SK-N-SH (cell line): ENCODE measurements at places on chromosomes 4 and X.

DNA sequence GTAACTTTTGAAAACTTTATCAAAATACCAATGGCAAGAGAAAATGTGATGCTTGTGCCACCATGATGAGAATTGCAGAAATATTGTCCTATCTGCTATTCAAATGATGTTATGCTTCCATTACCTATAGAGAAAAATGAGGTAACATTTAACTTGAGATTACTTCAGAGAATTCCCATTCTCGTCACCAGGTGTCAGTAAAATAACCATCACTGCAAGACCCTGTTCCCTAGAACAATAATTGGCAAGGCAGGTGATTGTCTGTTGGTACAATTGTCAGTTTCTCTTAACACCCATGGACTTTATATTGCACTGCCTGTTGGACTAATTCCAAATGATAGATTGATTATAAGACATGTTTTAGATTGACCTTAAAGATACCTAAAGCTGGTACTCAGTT lies 179.9 kb downstream of the GABRG1 start:
- DNase-seq: peak; percentile 1
- no peak overlapping the region for H3K4me3 ChIP-seq
- H3K4me1 ChIP-seq: no peaks in the 10 kb centered on the region
- H3K27ac ChIP-seq: no peak overlapping the region
- no peaks in the 10 kb centered on the region for H3K36me3 ChIP-seq

- no peaks in the 10 kb centered on the region for H3K27me3 ChIP-seq
- H3K27ac ChIP-seq: no peak overlapping the region
- no peaks in the 10 kb centered on the region for H3K4me1 ChIP-seq
- no peak overlapping the region for H3K4me3 ChIP-seq
- H3K36me3 ChIP-seq: no peaks in the 10 kb centered on the region
- DNase-seq: no peak
These were observed 126.9 kb upstream of the TEX13A start for GRCh38 chrX:105347373-105347772.

DNA sequence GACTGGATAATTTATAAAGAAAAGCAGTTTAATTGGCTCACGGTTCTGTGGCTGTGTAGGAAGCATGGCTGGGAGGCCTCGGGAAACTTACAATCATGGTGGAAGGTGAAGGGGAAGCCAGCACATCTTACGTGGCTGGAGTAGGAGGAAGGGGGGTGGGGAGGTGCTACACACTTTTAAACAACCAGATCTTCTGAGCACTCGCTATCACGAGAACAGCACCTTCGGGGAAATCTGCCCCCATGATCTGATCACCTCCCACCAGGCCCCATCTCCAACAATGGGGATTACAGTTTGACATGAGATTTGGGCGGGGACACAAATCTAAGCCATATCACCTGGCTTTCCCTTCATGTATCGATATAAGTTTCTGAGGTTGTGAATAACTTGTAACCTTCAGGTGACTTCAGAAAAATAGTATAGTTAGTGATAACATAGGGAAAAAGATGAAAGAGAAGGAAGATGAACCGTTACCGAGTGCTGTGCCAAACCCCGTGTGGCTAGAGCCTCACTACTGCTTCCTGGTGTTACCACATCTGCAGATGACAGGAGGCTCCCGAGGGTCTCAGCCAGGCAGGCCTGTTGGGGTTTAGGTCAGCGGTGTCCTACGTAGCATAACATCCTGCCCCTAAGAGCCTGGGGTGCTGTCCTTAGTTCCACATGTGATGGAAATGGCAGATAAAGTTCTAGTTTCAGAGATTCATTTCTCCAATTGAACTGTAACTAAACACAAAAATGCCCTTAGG lies 103.5 kb downstream of the TNIP2 start:
- peak; percentile 42 for DNase-seq
- no peaks in the 10 kb centered on the region for H3K4me1 ChIP-seq
- H3K27me3 ChIP-seq: no peaks in the 10 kb centered on the region
- no peak overlapping the region for H3K27ac ChIP-seq
- H3K36me3 ChIP-seq: peaks cover 29% of the 10 kb centered on the region

GRCh38 chr4:75644095-75644494 lies 13.8 kb upstream of the CDKL2 start:
- peaks cover 79% of the 10 kb centered on the region for H3K36me3 ChIP-seq
- no peaks in the 10 kb centered on the region for H3K4me1 ChIP-seq

GRCh38 chrX:70494441-70494840 lies 49.8 kb downstream of the DLG3 start:
- no peak overlapping the region for H3K4me3 ChIP-seq
- H3K27ac ChIP-seq: no peak overlapping the region

DNA sequence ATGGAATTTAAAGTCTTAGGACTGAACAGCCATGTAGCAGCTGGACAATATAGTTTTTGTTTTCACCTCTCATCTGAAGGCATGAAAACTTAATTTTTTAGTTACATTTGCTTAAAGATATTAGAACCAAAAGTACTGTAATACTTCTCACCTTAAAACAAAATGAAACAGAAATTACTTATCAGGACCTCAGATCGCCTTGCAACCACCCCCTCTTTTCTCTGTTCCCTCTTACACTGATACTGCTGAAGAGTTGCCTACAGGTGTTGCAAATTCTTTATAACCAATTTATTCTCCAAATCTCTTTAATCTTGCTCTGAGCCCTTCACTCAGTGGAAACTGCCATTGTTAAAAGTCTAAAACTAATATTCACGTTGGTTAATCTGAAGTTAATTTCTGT lies 145.0 kb downstream of the SPCS3 start:
- H3K4me3 ChIP-seq: no peak overlapping the region
- no peaks in the 10 kb centered on the region for H3K4me1 ChIP-seq
- no peak for DNase-seq
- H3K27me3 ChIP-seq: no peaks in the 10 kb centered on the region; the same call in 1 of the 2 replicates
- no peaks in the 10 kb centered on the region for H3K36me3 ChIP-seq

- no peak for DNase-seq
- no peaks in the 10 kb centered on the region for H3K27me3 ChIP-seq
- H3K4me1 ChIP-seq: no peaks in the 10 kb centered on the region
- no peak overlapping the region for H3K4me3 ChIP-seq
- H3K36me3 ChIP-seq: no peaks in the 10 kb centered on the region
- no peak overlapping the region for H3K27ac ChIP-seq
These were observed 31.8 kb upstream of the PDLIM5 start for GRCh38 chr4:94419956-94420355.

DNA sequence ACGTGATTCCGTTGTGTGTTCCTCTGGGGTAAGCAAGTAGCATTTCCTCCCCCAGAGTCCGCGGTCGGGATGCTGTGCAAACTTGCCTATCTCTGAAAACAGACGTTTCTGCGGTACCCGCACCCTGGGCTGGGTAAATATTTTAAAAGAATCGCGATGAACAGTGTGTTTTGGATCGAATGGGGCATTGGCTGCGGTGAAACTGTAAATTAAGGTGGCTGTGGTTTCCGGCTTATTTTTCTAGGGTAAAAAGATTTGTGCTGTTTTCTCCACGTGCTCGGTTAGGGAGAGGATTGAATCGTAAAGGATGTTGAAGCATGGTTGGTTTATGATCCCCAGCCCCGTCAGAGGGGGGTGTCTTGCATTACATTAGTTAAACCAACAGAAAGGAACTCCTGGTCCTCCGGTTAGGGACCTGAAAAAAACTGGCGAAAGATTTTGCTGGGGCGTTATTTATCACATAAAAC lies 1.2 kb downstream of the HHIP start:
- no peaks in the 10 kb centered on the region for H3K36me3 ChIP-seq
- H3K4me3 ChIP-seq: peak overlapping the region; percentile 72
- H3K27me3 ChIP-seq: peaks cover 9% of the 10 kb centered on the region; the same call in 1 of the 2 replicates
- H3K4me1 ChIP-seq: no peaks in the 10 kb centered on the region; the same call in 1 of the 2 replicates
- DNase-seq: peak; percentile 10

- DNase-seq: no peak
- no peak overlapping the region for H3K4me3 ChIP-seq
- H3K27ac ChIP-seq: no peak overlapping the region
- H3K4me1 ChIP-seq: no peaks in the 10 kb centered on the region; the same call in 1 of the 2 replicates
These were observed 6.3 kb upstream of the ARHGEF38 start for GRCh38 chr4:105546086-105546485.

DNA sequence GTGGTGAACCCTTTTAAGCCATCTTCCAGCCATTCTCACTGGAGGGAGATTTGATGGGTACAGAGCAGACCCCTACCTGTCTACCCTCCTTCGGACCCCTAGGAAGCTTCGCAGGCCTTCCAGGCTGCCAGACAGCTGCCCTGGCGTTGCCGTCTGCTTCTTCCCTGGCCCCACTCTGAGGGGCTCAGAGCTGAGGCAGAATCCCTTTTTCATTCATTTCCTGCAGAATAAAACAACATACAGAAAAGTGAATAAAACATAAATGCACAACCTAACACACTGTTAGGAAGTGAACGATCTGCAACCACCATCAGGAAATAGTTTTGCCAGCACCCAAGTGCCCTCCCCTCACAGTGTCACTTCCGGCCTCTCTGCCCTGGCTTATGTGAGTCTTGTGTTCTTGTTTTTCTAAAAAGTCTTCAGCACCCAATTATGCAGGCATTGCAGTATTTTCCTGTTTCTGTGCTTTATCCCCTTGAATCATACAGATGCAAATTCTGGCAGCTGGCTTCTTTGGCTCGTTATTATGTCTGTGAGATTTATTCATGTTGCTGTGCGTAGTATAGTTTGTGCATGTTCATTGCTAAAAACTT lies 5.6 kb upstream of the ADD1 start:
- H3K4me1 ChIP-seq: peaks cover 6% of the 10 kb centered on the region; the same call in 1 of the 2 replicates
- no peaks in the 10 kb centered on the region for H3K27me3 ChIP-seq
- DNase-seq: peak; percentile 30
- H3K4me3 ChIP-seq: no peak overlapping the region

DNA sequence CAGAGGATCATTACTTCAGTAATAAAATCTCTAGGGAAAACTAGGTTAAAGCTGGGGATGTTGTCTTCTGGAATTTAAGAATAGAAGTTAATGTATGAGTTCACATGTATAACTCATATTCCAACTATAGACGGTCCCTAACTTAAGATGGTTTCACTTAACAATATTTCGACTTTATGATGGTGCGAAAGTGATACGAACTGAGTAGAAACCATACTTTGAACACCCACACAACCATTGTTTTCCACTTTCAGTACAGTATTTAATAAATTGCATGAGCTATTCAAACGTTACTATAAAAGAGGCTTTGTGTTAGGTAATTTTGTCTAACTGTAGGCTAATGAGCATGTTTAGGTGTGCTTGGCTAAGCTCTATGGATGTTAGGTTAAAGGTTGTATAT lies 38.7 kb downstream of the CCSER1 start:
- H3K27ac ChIP-seq: no peak overlapping the region
- H3K36me3 ChIP-seq: no peaks in the 10 kb centered on the region
- DNase-seq: no peak
- H3K27me3 ChIP-seq: no peaks in the 10 kb centered on the region
- H3K4me1 ChIP-seq: no peaks in the 10 kb centered on the region; the same call in 1 of the 2 replicates

- DNase-seq: no peak
- H3K27me3 ChIP-seq: no peaks in the 10 kb centered on the region
- H3K27ac ChIP-seq: no peak overlapping the region
- no peaks in the 10 kb centered on the region for H3K36me3 ChIP-seq
These were observed 51.4 kb upstream of the PCDH18 start for GRCh38 chr4:137583671-137584070.

DNA sequence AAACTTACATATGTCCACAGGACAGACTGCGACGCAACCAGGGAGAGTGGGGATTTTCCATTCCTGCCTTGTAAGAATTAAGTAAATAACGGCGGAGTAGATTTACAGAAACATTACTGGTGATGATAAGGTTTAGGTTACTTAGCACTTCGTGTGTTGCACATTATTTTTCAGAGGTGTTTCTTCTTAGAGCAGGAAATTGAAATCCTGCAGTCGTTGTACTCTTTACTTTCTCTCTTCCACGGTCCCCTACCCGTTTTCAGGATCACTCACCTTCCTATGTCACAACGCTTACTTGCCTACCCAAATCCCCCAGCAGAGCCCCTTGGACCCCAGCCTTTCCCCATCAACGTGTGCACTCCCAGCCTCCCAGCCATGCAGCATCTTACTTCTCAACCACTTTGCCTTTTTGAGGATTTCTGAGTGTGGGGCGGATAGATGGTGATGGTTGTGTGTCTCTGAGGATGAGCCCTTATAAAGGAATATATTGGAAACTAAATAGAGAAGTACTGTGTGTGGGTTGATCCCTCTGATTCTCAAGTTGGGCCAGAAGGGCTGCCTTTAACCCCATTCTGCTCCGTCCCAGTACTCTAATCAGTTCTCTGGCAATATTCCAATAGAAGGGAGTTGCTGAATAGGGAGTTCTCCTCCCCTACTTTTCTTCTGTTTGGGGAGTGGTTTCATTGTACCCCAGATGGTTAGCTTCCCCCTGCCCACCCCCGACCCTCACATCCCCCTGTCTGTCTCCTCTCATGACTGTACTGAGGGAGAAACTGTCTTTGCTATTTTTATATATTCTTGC lies 1.6 kb downstream of the MID2 start:
- no peaks in the 10 kb centered on the region for H3K36me3 ChIP-seq
- no peak overlapping the region for H3K4me3 ChIP-seq
- H3K4me1 ChIP-seq: no peaks in the 10 kb centered on the region
- H3K27me3 ChIP-seq: peaks cover 12% of the 10 kb centered on the region; the same call in 1 of the 2 replicates
- no peak overlapping the region for H3K27ac ChIP-seq

- H3K4me3 ChIP-seq: peak overlapping the region; percentile 67; the same call in 1 of the 2 replicates
- H3K4me1 ChIP-seq: peaks cover 5% of the 10 kb centered on the region; the same call in 1 of the 2 replicates
- no peak for DNase-seq
- no peaks in the 10 kb centered on the region; the same call in 1 of the 2 replicates for H3K27me3 ChIP-seq
These were observed 1.9 kb downstream of the PRPS1 start for GRCh38 chrX:107630031-107630689.

DNA sequence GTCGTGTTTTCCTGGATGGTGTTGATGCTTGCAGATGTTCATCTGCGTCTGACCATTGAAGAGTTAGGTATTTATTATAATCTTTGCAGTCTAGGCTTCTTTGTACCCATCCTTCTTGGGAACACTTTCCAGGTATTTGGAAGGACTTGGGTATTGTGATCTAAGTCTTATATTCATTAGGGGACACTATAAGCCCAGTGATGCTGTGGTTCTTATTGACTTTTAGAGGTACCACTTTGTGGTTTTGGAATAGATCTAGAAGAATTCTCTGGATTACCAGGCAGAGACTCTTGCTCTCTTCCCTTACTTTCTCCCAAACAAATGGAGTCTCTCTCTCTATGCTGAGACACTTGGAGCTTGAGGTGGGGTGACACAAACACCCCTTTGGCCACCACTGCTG lies 41.6 kb downstream of the AFM start:
- peaks cover 10% of the 10 kb centered on the region; the same call in 1 of the 2 replicates for H3K27me3 ChIP-seq
- no peaks in the 10 kb centered on the region for H3K36me3 ChIP-seq
- no peaks in the 10 kb centered on the region for H3K4me1 ChIP-seq
- no peak overlapping the region for H3K4me3 ChIP-seq

- H3K36me3 ChIP-seq: no peaks in the 10 kb centered on the region
- H3K27me3 ChIP-seq: no peaks in the 10 kb centered on the region
- DNase-seq: no peak
- no peak overlapping the region for H3K4me3 ChIP-seq
These were observed 250.0 kb upstream of the SLC7A11 start for GRCh38 chr4:138492176-138492575.

DNA sequence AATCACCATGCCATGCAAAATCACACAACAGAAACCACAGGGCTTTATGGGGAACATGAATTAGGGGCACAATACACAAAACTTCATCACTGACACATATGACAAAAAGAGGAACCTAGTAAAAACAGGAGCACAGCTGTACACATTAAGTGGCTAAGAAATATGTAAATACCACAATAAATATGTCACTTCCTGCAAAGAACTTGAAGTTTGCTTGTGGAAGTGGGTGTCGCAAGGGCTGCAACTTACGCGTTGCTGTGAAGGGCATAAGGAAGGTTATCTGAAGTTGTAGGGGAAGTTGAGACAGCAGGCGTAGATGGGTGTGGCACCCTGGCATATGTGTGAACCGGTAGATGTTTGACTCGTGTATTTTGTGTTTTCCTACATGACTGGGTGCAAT lies 42.4 kb downstream of the CLCN4 start:
- H3K36me3 ChIP-seq: no peaks in the 10 kb centered on the region
- no peak overlapping the region for H3K27ac ChIP-seq
- no peaks in the 10 kb centered on the region for H3K27me3 ChIP-seq
- H3K4me3 ChIP-seq: no peak overlapping the region
- no peaks in the 10 kb centered on the region for H3K4me1 ChIP-seq
